ENCODE measurements at places on chromosomes 7 and 10. TPM values are rescaled to one million over a fixed set of nuclear protein-coding genes. Genes with fewer than 3 reads are reported as not detected.

DNA sequence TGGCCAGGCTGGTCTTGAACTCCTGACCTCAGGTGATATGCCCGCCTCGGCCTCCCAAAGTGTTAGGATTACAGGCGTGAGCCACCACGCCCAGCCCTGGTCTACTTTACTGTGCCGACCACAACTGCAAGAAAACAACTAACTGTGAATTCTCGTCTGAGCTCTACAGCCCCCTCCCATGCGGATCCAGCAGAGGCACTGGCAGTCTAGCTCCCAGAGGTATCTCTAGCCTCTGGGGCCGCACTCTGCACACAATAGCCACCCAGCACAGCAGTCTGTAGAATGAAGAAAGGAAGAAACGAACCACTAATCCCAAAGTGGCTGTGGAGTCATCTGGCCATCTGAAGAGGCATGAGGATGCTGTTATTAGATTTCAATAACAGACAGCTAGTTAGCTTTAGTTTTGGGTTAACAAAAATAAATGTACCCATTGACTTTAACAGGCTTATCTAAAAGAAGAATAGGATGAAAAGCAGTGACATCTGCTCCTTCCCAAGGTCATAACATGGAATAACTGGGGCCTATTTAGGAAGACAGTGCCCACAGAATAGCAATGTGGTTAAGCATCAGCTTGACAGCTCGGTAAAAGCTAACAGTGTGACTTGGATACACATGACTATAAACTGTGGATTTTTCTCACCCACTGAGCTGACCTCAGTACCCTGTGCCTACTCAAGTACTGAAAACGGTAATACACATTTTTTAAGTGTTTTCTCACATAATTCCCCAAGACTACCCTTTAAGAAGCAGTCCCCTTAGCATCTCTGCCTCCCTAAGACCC lies 131.9 kb downstream of the TNS3 start:
- no peaks in the 10 kb centered on the region for H3K27me3 ChIP-seq
- no peak for DNase-seq
- no peak overlapping the region for H3K4me3 ChIP-seq
- H3K27ac ChIP-seq = no peak overlapping the region

GRCh38 chr10:13536674-13537366 lies 8.0 kb upstream of the BEND7 start:
- peaks cover 14% of the 10 kb centered on the region for H3K27me3 ChIP-seq
- no peaks in the 10 kb centered on the region for H3K36me3 ChIP-seq
- H3K4me1 ChIP-seq = no peaks in the 10 kb centered on the region
- no peak overlapping the region for H3K27ac ChIP-seq

DYDC2 gene
- not detected for total RNA-seq

TAS2R3 gene
- total RNA-seq = 7.5 TPM

DMTF1 gene
- total RNA-seq = 77.4 TPM

VSTM2A gene
- 0.79 TPM for total RNA-seq

LYZL1 gene
- not detected for total RNA-seq

Measured in transverse colon (tissue), 4 donors.